NK-92 treated with Interleukin-12 subunit alpha and Interleukin-12 subunit beta, amount 100 ng/mL, for 24 hours (cell line): ENCODE measurements at places on chromosomes 3 and 15.

DNA sequence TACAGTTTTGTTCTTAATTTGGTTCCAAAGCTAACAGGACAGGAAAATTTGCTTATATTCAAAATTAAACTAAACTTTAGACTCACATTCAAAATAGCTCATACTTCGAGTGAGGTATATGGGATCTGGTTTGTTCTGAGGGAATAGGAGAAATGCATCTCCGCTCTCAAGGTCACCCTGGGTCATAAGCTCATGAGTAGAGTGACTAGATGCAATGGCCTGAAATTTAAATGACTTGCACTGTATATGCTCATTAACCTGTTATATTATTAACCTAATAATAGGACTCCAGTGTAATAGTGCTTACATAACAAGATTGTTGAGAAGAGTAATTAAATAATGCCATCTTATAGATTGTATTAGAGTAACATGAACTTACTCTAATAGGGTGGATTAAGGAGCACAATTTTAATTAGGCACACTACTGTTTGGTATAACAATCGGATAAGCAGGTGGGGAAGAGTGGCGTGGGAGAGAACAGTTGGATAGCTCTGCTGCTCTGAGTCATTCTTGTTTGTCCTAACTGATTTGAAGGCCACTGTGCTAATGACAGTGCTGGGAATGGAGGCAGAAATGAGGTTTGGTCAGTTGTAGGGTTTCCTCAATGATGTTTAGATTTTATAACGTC, 5.2 kb downstream of the NKTR start:
- DNase-seq, result no peak

DNA sequence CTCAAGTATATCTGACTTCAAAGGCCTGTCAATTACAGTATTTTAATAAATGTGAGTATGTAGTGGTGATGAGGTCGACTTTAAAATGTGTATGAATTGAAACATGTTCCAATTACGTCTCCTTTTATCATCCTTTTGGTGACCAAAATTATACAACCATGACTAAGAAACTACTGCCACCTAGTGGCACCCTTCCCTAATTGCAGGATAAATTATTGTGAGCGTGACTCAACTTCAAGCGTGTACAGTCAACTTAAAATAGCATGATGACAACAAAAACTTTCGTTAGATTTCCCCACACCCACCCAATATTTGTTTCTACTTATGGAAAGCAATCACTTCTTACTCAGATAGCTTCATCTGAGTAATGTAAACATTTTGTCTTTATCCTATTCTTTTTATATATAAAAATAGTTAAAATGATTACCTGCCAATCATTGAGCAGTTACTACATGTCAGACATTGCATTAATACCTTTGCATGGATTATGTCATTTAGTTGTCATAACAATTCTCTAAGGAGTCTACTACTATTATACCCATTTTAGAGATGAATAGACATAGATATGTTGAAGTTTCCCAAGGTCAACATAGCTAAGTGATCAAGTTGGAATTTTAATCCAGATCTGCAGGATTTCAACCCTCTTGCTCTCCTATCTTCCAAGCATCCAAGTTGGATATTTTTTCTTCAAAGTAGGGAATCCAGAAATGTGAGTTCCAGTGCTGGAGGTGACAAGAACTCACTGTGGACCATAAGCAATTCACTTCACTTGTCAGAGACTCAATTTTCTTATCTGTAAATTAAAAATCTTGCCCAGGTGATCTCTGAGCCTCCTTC, 106.0 kb downstream of the MEX3B start:
- no peak for DNase-seq

DNA sequence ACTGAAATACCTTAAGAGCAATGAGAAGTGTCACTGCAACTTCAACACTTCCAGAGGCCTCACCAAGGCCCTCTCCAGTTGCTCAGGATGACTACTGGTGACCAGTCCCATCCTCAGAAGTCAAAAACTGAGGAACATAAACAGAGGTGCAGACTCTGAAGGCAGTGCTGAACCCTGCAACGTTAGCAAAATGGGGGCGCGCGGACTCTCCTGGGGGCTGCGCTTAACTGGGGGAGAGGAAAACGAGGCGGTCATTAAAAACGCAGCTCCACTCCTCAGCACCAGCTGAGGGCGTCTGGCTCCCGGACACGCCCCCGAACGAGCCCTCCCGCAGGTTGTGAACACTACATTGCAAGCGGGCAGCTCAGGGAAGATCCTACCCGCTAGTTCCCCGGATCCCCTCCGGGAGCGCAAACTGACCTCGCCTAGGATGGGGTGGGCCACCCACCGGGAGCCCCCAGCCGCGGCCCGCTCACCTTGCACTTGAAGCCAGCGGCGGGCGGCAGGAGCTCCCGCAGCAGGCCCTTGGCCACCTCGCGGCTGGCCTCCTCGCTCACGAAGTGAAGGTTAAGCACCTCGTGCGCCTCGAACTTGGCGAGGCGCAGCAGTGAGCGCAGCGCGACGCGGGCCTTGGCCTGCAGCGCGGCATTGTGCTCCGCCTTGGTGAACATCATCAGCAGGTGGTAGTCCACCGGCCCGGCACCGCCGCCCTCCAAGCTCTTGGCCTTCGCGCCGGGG, 711 bp downstream of the XXYLT1 start:
- no peak for DNase-seq

DNA sequence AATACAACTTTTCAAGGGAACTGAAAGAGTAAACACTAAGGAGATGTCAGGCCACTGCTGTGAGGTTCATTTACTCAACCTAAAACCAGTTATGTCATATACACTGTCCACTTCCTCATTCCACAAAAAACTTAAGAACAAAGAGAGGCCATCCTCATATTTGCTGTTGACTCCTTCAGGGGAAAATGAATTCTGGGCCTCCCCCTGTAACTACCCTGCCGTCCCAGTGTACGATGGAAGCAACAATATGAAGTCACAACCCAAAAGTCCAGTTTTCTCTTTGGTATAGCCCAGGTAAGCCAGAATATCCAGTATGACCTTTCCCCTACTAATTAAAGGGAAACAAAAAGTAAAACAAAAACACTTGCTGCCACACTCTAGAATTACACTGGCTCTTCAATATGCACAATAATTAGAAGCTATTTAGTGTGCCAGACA, 16.2 kb downstream of the CEP152 start:
- no peak for DNase-seq

DNA sequence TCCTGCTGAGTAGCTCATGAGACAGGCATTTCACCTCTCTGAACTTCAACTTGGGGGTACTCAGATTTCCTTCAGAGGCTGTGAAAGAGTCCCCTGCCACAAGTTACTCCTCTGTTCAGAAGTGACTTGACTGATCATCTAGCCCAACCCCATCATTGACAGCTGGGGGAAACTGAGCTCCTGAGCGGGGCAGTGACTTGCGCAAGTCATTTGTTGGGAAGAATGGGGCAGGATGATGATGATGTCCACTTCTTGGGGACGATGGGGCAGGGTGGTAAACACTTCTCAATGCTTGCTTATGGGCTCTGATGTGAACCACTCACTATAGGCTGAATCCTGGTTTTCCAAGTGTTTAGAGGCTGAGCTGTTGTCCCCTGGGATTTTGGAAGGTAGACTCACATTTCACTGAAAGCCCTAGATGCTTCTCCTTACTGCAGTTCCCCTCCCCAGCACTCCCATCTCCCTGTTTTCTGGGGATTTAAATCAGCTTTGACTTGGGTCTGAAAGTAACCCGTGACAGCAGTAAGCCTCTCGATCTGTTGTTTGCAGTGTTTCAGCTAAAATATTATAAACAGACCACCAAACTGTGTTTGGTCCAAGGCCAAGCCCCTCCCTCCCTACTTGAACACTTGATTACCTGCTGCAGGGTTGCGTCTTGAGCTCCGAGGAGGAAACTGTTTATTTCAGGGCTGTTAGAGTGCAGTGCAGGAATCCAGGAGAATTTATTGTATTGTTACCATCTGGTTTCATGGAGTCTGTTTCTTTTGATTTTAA, 25.1 kb downstream of the SMAD3 start:
- DNase-seq, result peak; percentile 46

DNA sequence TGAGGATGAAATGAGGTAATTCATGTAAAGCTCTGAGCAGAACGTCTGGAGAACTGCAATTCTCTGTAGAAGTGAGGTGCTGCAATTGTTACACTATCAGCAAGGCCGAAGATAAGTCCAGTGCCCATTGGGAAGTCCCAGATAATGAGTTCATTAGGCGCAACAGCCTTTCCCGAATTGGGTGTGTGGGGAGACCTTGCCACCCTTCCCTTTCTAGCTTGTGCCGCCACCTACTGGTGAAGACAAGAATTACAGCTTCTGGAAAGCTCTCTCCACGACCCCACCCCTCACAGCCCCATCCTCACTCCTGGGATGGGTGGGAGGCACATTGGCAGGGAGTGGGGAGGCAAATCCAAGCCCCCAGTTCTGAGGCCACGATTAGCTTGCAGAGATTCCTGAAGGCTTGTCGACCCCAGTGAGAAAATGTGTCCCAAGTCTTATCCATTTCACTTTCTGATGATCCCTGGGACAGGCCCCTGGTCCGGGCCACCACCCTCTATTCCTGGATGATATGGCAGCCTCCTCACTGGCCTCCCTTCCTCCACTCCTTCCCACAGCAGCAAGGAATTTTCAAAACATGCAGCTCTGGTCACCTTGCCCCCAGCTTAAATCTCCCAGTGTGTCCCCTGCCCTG, 36.4 kb downstream of the FAM3D start:
- DNase-seq, result peak; percentile 12

DNA sequence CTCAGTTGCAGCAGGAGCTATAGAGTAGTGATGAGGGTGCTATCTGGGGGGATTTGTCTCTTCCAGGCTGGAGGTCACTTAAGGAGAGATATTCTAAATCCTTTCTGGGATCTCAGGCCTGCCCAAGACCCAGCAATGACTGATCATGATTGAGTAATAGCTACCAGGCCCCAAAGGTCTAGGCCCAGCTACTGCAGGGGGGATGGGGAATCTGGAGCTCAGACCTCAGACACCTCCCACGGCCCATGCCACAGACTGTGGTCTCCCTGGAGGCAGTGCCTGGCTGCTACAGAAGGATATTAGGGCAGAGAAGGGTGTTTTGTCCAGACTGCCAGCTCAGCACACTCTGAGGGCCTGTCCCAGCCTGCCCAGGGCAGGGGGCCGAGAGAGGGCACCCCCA, 6.9 kb downstream of the SLC38A3 start:
- DNase-seq, result peak; percentile 26

GRCh38 chr3:72485641-72486040, 362.6 kb downstream of the SHQ1 start:
- DNase-seq, result no peak

GRCh38 chr15:36090286-36090946, 489.0 kb upstream of the CDIN1 start:
- no peak for DNase-seq

- no peak for DNase-seq
Observed at GRCh38 chr3:72697717-72698116, 150.5 kb downstream of the SHQ1 start.

GRCh38 chr3:18069568-18069967, 327.1 kb upstream of the TBC1D5 start:
- no peak for DNase-seq

DNA sequence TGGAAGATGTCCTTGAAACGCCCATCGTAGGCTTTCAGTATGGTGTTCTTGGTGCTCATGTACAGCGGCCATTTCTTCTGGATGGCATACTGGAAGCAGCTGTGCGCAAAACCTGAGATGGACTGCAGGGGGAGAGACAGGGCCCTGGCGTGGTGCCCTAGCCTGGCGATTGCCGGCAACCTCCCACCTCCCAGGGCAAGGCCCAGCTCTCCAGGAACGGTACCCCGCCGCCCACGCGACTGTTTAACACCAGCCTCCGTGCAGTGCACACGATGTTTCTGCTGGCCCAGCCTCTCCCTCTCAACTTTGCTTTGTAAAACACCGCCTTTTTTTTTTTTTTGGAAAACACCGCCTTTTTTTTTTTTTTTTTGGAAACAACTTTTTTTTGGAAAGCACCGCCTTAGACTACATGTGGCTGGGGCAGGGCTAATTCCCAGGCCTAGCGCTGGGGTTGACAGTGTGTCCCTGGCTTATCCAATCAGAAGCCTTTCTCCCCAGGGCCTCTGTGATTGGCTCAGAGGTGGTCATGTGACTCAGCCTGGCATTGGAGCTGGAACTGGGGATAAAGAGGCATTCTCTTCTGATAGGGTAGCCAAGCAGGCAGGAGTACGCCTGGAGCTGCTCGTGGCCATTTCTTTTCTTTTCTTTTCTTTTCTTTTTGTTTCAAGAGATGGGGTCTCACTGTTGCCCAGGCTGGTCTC, 14.7 kb downstream of the IDH2 start:
- no peak for DNase-seq

DNA sequence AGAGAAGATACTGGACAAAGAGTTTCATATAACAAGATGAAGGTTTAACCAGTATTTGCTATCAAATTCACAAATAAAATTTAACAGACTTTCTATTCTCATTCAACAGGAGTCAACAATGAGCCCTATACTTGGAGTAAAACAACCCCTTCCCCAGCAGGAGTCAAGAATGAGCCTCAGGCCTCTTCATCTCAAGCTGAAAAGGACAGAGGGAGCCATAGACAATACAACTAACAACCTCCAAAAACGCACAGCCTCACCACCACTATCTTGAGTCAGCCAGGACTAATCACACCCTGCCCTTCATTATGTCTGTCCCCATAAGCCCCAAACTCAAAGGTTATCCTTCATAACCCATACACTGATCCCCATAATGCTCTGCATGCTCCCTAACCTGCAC, 36.4 kb downstream of the ETFA start:
- no peak for DNase-seq

GRCh38 chr15:81157195-81157938, 23.3 kb downstream of the CFAP161 start:
- DNase-seq, result no peak

- no peak for DNase-seq
Observed at GRCh38 chr3:40505599-40506462, at the start of gene ZNF620. TSS of gene ZNF620 (plus strand) at chr3:40506039. CDS start at chr3:40506353, 314 bp downstream.

GRCh38 chr15:44219073-44219472, 24.0 kb upstream of the FRMD5 start:
- DNase-seq, result no peak

GRCh38 chr15:62413153-62413552, 248.1 kb upstream of the C2CD4B start:
- no peak for DNase-seq

DNA sequence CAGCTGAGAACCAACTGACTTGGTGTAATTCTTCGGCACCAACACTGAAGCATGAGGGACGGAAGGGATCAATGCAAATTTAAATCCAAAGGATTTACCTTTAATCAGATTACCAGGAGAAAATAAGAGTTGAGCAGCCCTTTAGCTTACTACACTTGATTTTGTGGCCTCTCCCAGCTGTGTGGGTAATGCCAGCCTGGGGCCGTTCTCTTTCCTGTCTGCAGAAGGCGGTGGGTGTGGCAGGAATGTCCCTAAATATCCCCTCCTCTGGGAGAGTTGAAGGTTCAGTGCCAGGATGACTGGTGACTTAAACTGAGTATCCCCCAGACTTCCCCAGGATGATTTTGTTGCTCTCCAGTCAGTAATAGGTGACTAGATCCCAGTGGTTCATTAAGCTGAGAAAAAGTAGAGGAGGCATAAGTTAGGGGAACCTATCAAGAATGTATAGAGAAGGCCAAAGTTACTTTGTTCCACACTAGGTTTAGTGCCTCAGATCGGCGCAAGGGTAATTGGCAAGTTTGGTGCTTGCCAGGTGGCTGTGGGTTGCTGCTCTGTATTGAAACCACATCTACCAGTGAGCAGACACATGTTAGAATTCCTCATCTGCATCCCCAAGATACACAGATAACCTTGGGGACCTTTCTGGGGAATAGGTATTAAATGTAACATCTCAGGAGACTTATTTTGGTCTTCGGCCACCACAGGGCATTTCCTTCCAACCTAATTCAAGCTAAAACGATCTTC, 23.1 kb downstream of the MAPKBP1 start:
- no peak for DNase-seq
